ENCODE measurements at places on chromosomes 16 and 17.

DNA sequence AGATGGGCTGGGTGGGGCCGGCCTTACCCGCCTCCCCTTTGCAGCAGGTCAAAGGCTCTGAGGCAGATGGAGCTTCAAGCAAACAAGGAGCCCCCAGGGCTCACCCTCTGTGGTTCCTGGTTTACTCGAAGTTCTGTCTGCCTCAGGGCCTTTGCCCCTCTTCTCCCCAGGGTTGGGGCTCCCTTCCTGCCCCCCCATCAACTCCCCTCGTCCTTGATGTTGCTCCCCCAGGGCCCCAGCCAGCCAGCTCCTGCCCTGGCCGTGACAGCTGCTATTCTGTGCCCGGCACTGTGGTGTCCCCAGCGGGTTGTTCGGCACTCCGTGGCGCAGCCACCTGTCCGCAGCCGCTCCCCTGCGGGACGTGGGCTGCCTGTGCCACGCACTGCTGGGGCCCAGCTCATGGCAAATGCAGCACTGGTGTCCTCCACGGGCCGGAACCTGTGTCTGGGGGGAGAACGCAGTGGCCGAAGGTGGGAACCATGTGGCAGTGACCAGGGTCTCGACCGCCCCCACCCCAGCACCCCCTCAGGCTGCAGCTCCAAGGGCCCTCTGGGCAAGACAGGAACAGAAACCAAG is 4.3 kb upstream of the METRN start:
- no peak for DNase-seq

- no peak for DNase-seq
Observed at GRCh38 chr17:67676305-67676704, 41.4 kb upstream of the NOL11 start.

DNA sequence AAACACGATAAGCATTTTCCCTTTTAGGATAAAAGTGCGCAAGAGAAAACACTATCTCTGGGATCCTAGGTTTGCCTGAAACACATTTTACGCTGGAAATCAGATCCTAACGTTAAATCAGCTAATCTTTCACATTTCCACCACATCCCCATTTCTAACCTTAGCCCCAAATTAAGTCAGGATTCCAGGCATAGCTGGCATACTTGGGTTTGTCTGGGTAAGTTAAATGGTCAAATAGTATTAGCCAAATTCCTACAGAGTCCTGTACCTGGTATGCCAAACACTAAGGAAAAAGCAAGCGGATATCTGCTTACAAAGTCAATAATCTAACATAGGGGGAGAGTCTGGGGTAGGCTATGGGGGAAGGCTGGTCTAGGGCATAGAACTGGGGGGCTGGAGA is 557.4 kb upstream of the ZFHX3 start:
- DNase-seq, result no peak

- no peak for DNase-seq
Observed at GRCh38 chr17:47918006-47918405, 22.0 kb downstream of the SP2 start.

DNA sequence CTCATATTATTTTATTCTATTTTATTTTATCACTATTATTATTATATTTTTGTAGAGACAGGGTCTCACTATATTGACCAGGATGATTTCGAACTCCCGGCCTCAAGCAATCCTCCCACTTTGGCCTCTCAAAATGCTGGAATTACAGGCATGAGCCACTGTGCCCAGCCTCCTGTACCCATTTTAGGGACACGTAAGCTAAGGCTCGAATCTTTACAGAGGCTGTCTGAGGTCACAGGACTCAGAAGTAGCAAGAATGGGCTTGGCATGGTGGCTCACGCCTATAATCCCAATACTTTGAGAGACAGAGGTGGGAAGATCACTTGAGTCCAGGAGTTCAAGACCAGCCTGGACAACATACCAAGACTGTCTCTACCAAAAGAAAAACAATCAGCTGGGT is 12.7 kb upstream of the ABAT start:
- DNase-seq, result no peak

- DNase-seq, result no peak
Observed at GRCh38 chr17:69524854-69525253, 110.4 kb downstream of the MAP2K6 start.

- DNase-seq, result no peak
Observed at GRCh38 chr17:49435671-49436029, 21.0 kb upstream of the PHB1 start.

GRCh38 chr16:78286065-78286464 is 186.6 kb downstream of the WWOX start:
- DNase-seq, result no peak

DNA sequence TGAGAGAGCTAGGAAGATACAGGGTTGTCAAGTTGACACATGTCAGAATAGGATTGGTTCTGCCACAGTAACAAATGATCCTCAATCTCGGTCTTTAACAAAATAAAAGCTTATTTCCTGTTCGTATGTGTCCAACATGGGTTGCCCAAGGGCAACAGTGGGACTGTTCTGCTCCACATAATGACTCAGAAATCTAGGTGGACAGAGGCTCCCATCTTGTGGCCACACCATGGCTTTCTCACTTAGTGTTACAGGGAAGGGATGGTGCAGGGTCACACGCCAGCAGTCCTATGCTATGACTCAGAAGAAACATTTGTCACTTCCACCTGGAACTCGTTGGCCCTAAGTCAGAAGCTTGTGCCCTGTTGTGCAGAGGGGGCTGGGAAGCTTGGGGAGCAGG is 364.9 kb downstream of the SNX29 start:
- peak; percentile 81 for DNase-seq

DNA sequence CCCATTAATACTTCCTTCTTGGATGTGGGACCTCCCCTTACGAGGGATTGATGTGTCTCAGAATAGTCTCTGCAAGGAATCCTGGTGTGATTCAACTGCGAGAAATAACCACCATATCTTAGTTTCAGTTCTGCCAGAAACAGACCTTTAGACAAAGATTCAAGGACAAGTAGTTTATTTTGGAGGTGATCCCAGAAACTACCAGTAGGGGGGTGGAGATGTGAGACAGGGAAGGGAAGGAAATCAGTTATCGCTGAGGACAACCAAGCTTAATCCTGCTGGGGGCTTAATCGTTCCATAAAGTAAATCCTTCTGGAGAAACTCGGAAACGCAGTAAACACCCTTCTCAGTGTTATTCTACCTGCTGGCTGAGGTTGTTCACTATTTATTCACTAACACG is 5.0 kb upstream of the SDR42E1 start:
- peak; percentile 12 for DNase-seq

DNA sequence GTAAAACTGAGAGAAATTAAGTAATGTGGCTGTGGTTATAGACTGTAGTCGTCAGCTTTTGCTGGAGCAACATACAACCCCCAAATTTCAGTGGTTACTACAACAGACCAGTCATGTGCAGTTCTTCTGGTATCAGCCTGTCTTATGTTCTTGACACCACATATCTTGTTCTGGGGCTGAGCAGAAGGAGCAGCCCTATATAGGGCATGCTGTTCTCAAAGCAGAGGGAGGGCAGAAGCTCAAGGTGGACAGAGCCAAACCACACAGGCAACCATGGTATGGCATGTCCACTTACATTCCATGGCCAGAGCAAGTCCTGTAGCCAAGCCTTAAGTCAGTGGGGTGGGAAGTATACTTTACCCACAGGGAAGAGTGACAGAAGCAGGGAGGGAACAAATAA is 7.7 kb downstream of the PRKAR1A start:
- no peak for DNase-seq

DNA sequence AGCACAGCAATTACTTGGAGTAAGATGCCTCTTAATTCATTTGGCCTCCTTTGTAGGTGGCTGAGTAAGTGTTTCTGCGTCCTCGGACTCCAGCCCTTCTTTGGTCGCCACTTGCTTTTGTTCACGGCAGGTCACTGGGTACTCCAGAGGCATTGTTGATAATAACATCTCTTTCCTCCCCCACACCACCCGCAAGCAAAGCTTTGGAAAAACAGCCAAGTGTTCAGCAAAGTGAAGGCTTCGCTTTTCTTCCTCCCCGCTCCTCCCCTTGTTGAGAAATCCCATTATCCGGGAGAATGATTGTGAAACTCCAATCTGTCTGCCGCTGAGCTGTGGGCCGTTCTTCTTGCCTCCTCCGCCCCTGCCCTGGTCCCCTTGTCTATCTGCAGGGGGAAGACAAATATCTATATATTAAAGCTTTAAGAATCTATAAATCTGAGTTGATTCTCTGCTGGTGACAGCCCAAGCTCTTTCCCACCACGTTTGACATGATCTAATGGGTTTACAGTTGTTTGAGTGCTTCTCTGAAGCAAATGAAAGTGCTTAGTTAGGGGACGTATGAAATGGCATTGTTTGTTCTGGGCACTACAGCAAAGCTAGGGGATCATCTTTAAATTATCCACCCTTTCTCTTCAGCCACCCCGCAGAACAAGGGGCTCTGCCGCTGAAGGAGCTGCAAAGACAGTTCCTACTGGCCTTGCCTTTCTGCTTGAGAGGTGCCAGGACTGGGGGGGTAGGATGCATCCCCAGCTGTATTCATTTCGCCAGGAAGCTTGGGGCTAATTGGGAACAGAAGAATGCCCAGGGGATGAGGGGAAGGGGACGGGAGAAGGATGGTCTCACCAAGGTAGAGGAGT is 167.1 kb downstream of the CCDC182 start:
- peak; percentile 65 for DNase-seq

DNA sequence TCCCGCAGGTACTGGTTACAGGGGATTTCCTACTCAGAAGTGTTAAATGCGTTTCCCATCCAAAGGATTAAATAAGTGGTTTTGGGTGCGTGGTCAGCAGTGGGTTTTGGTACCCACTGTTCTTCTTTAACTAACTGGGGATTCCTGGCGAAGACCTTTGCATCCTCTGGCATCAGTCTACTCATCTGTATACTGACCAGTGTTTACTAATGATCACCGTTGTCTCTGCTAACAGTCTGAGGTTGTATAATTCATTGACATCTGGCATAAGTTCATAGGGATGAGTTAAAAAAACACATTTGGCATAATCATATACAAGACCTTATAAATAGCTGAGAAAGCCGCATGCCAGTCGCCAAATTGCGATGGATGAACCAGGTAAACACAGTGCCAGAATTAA is 339.1 kb downstream of the PMP22 start:
- no peak for DNase-seq

DNA sequence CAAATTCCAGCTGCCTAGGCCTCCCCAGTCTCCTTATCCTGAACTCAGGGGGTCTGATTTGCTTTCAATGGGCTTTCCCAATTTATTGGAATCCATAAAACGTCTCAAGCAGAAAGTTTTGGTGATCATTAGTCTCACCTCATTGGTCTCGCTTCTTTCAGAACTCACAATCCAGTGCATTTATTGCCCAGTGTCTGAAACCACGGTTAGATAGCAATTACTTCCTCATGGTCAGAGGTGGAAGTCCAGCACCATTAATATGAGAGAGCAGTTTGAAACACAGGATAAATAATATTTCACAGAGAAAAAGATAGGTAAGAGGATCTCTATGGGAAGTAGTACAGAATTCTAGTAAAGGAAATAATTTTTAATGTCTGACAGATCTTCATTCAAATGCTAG is 128.7 kb downstream of the TOX3 start:
- DNase-seq, result no peak

- no peak for DNase-seq
Observed at GRCh38 chr17:74861662-74862107, 2.0 kb upstream of the GRIN2C start.

DNA sequence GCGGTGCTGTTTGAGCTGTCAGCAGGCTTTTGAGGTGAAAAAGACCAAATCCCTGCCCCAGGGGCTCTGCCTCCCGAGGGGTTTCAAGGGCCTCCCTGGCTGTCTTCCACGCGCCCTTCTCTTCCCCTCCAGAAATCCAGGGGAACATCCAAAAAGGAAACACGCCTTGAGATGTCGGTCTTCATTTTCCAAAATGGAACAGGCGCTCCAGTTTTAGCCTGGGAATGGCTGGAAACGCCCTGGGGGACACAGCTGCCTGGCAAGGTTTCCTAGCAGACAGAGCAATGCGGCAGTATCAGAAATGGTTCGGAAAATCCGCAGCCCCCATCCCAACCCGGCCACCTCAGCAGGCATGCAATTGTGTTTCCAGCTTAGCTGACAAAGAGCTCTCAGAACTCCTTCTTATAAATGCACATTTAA is 16.6 kb upstream of the LITAF start:
- no peak for DNase-seq

GRCh38 chr17:606508-607250 is 108.0 kb downstream of the VPS53 start:
- no peak for DNase-seq

GRCh38 chr17:61970030-61970429 is 42.2 kb upstream of the INTS2 start:
- no peak for DNase-seq

DNA sequence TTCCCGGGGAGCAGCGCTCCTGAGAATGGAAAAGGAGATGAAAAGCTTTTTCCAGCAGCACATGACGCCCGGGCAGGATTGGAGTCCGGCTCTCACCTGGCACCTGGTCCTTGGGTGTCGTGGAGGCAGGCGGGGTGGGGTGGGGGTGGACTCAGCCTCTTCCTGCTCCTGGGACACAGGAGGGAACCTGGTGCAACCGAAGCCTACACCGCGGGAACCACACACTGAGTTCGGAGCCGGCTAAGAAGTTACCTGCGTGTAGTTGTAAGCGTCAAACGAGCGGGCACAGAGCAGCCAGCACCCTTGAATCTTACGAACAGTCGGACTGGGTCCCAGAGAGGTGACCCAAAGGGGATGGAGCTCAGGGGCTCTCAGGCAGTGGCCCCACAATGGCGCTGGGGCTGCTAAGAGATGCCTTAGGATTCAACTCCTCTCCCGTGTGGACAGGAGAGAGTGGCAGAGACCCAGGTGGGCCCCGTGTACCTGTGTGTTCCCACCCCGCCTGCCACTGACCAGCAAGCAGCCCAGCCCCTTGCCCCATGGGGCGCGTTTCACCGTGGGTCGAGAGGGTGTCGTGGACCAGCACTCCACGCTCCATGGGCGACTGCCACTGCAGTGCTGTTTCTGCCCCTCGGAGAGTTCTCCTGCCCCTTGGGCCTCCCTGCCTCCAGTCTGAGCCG is 105.8 kb upstream of the METRNL start:
- DNase-seq, result no peak

GRCh38 chr16:88309908-88310265 is 72.9 kb upstream of the ZNF469 start:
- DNase-seq, result no peak

DNA sequence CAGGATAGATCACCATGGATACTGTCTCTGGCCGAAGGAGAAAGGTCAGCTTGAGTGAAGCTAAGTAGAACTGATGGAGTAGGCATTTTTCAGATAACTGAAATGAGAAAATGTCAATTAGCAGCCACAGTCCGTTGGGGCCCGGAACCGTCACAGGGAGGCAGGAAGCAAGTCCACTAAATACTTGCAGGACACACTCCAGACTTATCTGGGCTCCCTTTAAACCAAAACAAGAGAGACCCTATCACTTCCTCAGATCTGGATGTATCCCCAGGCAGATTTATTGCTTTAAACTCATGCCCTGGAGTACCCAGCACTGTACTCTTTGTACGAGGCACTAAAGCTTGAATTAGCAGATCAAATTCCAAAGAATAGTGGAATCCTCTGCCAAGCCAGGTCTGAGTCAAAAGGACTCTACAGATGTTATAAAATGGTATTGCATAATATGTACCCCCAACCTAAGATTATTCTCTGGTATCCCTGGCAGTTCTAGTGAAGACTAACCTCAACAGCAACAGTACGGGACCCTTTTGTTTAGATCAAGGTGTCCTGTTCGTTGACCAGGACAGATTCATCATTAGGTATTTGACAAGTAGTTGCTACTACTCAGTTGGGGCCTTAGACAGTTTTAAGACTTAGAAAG is 8.1 kb downstream of the ZP2 start:
- no peak for DNase-seq

GRCh38 chr17:57631871-57632270 is 113.2 kb downstream of the CCDC182 start:
- DNase-seq, result no peak

Measured in HCEC 1CT (cell line).